ENCODE measurements at places on chromosomes 12 and 14.

DNA sequence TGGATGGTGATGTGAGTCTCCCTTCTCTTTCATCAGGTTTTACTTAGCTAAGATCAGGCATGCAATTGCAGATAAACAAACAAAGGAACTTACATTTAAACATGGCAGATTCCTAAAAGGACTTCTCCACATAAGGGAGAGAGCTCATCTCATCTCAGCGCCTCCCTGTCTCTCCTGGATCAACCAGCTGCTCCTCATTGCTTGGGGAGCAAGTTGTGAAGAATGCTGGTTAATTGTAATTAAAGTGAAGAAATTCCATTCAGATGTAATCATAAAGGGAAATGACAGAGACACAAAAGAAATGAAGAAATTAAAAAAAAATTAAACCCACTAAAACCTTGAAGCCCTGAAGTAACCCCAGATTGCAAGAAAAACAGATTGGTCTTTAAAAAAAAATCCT, 104.4 kb upstream of the DIO2 start:
- H3K27me3 ChIP-seq, result no peaks in the 10 kb centered on the region
- DNase-seq, result no peak
- no peaks in the 10 kb centered on the region for H3K36me3 ChIP-seq
- no peak overlapping the region for H3K27ac ChIP-seq
- no peaks in the 10 kb centered on the region for H3K4me1 ChIP-seq

DNA sequence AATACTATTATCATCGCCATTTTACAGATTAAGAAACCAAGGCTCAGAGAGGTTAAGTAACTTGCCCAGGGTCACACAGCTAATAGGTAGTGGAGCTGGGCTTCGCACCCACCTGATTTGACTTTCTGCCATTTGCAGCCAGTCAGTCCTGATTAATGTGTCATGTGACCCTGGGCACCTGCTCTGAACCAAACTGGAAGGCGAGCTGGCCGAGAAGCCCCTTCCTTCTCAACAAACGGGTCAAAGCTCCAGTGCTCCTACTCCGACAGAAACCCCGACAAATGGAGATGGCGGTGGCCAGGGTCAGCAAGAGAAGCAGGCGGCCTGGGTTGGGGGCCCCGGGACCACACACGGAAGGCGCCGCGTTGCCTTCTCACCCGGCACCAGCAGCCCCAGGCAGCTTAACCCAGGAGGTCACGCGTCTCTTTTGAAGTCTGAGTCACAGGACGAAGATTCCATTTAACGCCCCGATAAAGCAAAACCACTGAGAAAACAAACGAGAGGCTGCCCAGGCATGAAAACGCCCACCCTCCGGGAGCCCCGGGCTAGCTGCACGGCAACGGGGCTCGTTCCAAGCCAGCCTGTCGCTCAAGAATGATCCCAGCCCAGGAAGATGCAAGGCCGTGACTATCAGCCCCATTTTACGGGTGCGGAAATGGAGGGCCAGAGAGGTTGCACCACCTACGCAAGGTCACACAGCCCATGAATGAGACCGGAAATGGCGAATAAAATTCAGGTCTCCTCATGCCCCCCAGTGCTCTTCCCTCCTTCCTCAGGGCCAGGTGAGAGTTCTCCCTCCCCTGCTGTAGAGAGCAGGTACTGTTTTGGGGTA, 124.8 kb downstream of the SCARB1 start:
- DNase-seq, result no peak
- H3K4me1 ChIP-seq, result no peaks in the 10 kb centered on the region
- no peak overlapping the region for H3K27ac ChIP-seq

DNA sequence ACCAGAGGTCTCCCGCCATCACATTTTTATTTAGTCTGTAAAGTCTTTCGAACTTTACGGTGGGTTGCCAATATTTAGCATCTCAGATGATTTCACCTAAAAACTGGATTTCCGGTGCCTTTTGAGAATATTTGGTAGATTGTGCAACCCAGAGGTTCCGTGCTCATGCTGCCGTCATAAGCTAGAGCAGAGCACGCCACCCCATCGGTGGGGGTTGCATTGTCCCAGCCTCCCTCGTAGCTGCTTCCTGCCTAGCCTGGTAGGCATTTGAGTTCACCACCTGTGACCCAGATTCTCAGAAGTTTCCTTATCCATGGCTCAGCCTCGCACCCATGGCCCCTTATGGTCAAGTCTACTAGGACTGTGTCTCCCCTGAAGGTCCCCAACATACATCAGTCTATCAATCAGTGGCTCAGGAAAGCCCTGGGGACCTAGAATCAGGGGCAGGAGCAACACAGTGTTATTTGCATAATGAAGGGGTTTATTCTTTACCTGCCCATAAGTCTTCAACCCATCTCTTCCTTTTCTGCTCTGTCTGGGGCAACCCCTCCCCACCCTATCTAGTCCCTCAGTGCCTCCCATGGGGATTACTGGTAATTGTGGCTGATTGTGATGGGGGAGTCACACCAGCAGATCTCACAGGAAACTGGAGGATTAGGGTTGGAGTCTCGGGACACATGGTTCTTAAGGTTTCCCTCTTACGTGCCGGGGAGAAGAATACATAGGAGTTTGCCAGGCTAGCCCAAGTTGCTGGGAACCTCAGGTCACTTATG, 152.3 kb downstream of the PHETA1 start:
- no peak for DNase-seq
- no peak overlapping the region for H3K4me3 ChIP-seq
- H3K36me3 ChIP-seq, result no peaks in the 10 kb centered on the region
- no peak overlapping the region for H3K27ac ChIP-seq
- H3K4me1 ChIP-seq, result no peaks in the 10 kb centered on the region

DNA sequence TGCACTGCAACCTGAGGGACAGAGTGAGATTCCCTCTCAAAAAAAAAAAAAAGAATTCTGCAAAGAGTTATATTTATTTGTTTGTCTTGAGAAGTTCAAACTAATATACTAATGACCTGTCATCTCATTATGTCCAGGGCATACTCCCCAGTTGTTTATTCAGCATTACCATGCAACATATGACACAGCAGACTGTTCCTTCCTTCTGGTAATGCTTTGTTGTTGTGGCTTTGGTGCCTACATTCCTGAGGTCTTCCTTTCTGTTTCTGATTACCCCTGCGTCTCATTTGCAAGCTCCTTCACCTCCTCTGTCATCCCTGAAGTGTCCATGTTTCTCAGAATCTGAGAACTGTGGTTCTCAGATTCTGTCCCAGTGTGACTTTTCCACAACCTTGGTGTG, 55.3 kb downstream of the DERA start:
- peaks cover 17% of the 10 kb centered on the region for H3K36me3 ChIP-seq
- H3K4me1 ChIP-seq, result no peaks in the 10 kb centered on the region
- no peak overlapping the region for H3K27ac ChIP-seq
- H3K27me3 ChIP-seq, result no peaks in the 10 kb centered on the region

- DNase-seq, result no peak
- H3K4me3 ChIP-seq, result no peak overlapping the region
- no peaks in the 10 kb centered on the region for H3K36me3 ChIP-seq
- H3K4me1 ChIP-seq, result no peaks in the 10 kb centered on the region
These were observed 80.0 kb upstream of the STAC3 start for GRCh38 chr12:57330992-57331391.

GRCh38 chr14:61417141-61417540, 95.8 kb downstream of the PRKCH start:
- no peaks in the 10 kb centered on the region for H3K36me3 ChIP-seq
- no peak for DNase-seq
- peaks cover 95% of the 10 kb centered on the region for H3K4me1 ChIP-seq
- no peaks in the 10 kb centered on the region for H3K27me3 ChIP-seq
- H3K27ac ChIP-seq, result peak overlapping the region; percentile 88

DNA sequence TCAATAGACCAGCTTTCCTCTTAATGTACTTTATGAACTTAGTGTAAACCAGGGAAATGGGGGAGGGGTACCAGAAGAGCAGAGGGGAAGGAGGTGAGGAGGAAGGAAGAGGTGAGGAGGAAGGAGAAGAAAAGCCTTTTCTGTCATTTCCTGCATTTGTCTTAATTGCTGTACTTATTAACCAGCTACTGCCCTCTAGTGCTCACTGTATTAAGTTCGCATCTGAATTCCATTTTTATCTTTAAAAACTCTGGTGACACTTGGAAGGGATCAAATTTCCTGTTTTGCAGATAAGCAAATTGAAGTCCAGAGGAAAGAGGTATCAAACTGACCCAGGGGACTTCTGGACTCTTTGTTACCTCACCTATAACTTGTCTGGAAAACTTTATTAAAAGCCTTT, 22.2 kb downstream of the MANSC1 start:
- H3K27ac ChIP-seq, result no peak overlapping the region
- peak; percentile 71 for DNase-seq
- no peaks in the 10 kb centered on the region for H3K4me1 ChIP-seq
- H3K4me3 ChIP-seq, result no peak overlapping the region

GRCh38 chr12:124779161-124780141, 84.2 kb downstream of the SCARB1 start:
- no peak overlapping the region for H3K4me3 ChIP-seq
- peaks cover 5% of the 10 kb centered on the region for H3K4me1 ChIP-seq
- peak; percentile 22 for DNase-seq
- H3K36me3 ChIP-seq, result no peaks in the 10 kb centered on the region
- no peaks in the 10 kb centered on the region for H3K27me3 ChIP-seq

GRCh38 chr14:95197551-95197950, 40.2 kb upstream of the DICER1 start:
- no peak for DNase-seq
- H3K36me3 ChIP-seq, result no peaks in the 10 kb centered on the region
- H3K4me1 ChIP-seq, result peaks cover 5% of the 10 kb centered on the region
- no peak overlapping the region for H3K27ac ChIP-seq
- H3K4me3 ChIP-seq, result no peak overlapping the region
- peaks cover 63% of the 10 kb centered on the region for H3K27me3 ChIP-seq

GRCh38 chr12:6241495-6241894, 41.3 kb downstream of the CD9 start:
- peak; percentile 65 for DNase-seq
- no peaks in the 10 kb centered on the region for H3K36me3 ChIP-seq
- peaks cover 9% of the 10 kb centered on the region for H3K4me1 ChIP-seq
- H3K27ac ChIP-seq, result peak overlapping the region; percentile 53
- H3K27me3 ChIP-seq, result no peaks in the 10 kb centered on the region

GRCh38 chr14:66853311-66853710, 335.9 kb upstream of the GARIN2 start:
- no peak overlapping the region for H3K27ac ChIP-seq
- DNase-seq, result no peak
- H3K36me3 ChIP-seq, result no peaks in the 10 kb centered on the region
- no peak overlapping the region for H3K4me3 ChIP-seq
- H3K4me1 ChIP-seq, result no peaks in the 10 kb centered on the region

GRCh38 chr14:95699412-95699811, 13.2 kb downstream of the TCL1B start:
- no peaks in the 10 kb centered on the region for H3K4me1 ChIP-seq
- DNase-seq, result no peak
- H3K27me3 ChIP-seq, result peaks cover 50% of the 10 kb centered on the region

DNA sequence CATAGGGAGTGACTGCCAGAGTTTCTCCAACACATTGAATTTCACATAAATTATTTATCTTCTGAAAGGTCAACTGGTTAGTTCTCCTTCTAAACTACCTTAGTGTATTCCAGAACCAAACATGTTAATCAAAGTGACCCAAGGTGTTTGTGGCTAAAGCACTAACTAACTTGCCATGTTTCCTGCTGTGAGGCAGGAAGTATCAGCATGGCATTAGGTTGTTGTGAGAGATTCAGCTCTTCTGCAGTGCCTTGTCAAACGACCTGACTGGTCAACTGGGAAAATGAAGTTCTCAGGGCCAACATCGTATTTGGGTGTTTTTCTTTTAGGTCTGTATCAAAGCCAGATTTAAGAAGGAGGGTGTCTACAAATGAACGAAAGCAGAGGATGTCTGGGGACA, 448.1 kb downstream of the APAF1 start:
- H3K36me3 ChIP-seq, result no peaks in the 10 kb centered on the region
- H3K27me3 ChIP-seq, result no peaks in the 10 kb centered on the region
- H3K4me3 ChIP-seq, result no peak overlapping the region
- no peak overlapping the region for H3K27ac ChIP-seq
- no peak for DNase-seq
- no peaks in the 10 kb centered on the region for H3K4me1 ChIP-seq

DNA sequence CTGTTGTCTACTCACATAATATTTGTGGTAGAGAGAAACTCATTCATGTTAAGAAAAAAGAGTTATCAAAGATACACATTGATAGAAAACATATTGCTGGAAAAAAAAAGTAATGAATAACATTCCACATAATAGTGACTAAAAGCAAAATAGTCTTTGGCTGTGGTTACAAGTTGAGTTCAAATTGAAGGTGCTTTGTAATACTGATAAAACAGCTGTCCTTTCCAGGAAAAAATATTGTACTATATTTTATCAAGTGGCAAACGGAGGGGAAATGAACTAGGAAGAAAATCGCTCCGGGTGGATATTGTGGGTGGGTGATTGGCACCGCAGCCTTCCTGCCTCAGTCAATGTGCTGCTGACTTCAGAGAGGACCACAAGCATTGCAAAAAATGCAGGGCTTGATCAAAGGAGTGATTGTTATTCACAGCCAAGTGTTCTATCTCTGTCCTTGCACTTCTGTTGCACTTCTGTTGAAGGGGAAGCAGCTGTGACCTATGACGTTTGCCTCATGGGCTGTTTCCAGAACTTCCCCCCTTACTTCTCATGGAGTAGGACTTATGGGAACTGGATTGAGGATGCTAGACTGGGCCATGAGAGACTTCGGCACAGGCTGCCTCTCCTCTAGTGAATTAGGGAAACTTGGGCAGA, 114.4 kb downstream of the VRK1 start:
- no peaks in the 10 kb centered on the region for H3K4me1 ChIP-seq
- no peak overlapping the region for H3K27ac ChIP-seq
- H3K36me3 ChIP-seq, result no peaks in the 10 kb centered on the region
- no peaks in the 10 kb centered on the region for H3K27me3 ChIP-seq

GRCh38 chr12:54412786-54413185, 6.3 kb downstream of the ITGA5 start:
- peaks cover 6% of the 10 kb centered on the region for H3K4me1 ChIP-seq
- H3K4me3 ChIP-seq, result no peak overlapping the region
- peaks cover 9% of the 10 kb centered on the region for H3K36me3 ChIP-seq

DNA sequence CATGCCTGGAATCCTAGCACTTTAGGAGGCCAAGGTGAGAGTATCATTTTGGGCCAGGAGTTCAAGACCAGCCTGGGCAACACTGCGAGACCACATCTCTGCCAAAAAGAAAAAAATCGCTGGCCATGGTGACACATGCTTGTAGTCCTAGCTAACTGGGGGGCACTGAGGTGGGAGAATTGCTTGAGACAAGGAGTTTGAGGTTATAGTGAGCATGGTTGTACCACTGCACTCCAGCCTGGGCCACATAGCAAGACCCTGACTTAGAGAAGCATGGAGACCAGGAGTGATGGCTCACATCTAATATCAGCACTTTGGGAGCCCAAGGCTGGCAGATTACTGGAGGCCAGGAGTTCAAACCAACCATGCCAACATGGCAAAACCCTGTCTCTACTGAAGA, 9.2 kb downstream of the PTGES3 start:
- no peaks in the 10 kb centered on the region for H3K4me1 ChIP-seq
- no peak for DNase-seq
- no peak overlapping the region for H3K4me3 ChIP-seq
- no peak overlapping the region for H3K27ac ChIP-seq
- H3K36me3 ChIP-seq, result peaks cover 5% of the 10 kb centered on the region
- H3K27me3 ChIP-seq, result no peaks in the 10 kb centered on the region

DNA sequence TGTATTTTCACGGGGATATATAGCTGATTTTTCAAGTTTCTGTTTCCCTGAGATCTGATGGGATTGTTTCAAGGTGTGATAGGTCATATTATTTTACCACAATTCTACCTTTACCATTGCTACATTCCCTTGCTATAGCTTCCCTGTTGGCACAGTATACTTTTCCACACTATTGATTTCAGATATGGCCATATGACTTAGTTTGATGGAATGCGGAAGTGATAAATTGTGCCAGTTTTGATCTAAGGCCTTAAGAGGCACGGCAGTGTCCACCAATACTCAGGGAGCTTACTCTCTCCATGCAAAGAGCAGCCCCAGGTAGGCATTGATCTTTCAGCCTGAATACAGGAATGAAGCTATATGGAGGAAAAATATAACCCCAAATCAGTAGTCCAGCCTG, 315.7 kb downstream of the SLC16A7 start:
- H3K4me3 ChIP-seq, result no peak overlapping the region
- H3K4me1 ChIP-seq, result no peaks in the 10 kb centered on the region
- DNase-seq, result no peak
- H3K27ac ChIP-seq, result no peak overlapping the region

All from cardiac muscle cell (in vitro differentiated cells and primary cell).